NCI-H1417 (cell line): ENCODE measurements at places on chromosomes 3 and 15.

- no peak for DNase-seq
Observed at GRCh38 chr3:133937756-133938601, 42.3 kb upstream of the RAB6B start.

DNA sequence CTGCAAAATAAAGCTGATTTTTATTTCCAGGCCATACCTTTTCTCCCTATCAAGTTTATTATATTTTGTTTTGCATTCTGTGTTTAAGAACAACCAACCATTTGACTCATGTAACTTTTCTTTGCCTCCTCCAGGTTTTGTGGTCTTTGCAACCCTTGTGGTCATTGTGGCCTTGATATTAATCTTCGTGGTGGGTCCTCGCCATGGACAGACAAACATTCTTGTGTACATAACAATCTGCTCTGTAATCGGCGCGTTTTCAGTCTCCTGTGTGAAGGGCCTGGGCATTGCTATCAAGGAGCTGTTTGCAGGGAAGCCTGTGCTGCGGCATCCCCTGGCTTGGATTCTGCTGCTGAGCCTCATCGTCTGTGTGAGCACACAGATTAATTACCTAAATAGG is 27.6 kb downstream of the NIPA2 start:
- no peak for DNase-seq

GRCh38 chr3:38698760-38699159 is 49.3 kb upstream of the SCN5A start:
- no peak for DNase-seq

DNA sequence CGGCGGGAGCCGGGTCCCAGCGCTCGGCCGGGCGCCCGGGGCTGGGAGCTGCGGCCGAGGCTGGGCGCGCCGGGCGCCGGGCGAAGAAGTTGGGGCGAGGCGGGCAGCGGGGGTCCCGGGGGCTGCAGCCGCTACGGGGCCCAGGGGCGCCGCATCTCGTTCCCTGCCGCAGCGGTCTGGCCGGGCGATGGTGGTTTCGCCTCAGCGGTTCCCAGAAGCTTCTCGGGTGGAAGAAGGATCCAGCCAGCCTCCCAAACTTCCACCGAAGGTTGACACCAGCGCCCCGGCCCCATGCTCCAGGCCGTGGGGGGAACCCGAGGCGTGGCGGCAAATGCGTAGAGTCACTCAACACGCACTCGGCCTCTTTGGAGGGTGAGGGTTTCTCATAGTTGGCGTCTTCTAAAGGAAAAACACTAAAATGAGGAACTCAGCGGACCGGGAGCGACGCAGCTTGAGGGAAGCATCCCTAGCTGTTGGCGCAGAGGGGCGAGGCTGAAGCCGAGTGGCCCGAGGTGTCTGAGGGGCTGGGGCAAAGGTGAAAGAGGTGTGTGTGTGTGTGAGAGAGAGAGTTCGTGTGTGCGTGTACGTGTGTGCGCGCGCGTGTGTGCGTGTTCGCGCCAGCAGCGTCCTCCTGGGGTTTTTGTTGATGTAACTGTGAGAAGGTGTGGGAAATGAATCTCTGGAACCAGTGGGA is 940 bp downstream of the BOC start:
- peak; percentile 3 for DNase-seq

DNA sequence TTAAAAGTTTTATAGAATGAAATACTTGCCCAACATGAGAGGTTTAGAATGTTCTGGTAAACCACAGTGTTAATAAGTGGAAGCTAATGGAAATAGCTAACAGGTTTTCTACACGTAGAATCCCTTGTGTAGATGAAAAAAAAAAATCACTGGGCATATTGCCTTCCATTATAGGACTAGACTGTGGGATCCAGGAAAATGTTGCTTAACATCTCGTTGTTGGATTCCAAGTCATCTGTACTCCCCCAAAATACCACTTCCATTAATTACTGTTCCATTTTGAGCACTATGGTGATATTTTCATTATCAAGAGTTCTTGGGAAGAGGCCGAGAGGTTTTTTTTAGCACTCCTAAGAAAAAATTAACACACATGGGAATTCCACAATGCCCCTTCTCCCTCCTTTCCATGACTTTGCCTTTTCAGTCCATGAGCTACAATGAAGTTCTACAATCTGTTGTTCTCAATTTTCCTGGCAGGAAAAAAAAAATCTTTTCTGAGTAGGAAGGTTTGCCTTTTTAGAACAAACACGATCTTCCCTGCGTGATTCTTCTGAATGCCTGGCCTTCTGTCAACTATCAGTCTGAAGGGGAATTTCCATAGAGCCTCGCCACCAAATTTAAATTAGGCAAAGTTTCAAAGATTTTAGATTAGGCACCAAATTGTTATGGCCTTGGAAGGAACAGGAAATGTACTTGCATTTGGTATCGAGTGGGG is 74.4 kb upstream of the CTDSPL start:
- no peak for DNase-seq

- no peak for DNase-seq
Observed at GRCh38 chr3:178480795-178481194, 55.4 kb upstream of the KCNMB2 start.

DNA sequence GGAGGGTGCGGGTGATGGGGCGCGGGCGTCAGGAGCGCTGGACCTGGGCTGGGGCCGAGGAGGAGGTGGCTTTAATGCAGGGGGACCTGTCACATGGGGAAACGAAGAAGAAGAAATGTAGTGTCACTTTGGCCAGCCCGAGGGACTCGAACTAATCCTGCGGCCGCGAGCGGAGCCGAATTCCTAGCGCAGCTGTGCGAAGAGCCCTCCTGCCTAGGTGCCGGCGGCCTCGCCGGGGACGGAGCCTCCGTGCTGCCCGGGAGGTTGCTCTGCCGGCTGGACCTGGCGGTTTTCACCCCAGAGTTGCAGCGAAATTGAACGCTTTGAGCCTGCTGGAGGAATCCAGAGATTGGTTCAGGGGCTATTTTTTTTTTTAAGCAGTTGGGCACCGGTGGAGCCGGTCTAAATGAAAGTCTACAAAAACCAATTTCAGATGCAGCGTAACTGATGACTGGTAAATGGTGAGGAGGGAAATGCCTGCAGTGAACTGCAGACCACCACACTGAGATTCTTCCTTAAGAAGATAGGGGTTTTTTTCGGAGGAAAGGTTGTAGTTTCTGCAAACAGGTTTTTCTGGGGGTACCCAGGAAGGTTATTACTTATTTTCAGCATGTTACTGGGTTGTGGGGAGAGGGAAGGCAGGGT is 662 bp downstream of the TMEM108 start:
- DNase-seq, result peak; percentile 81

GRCh38 chr3:67458896-67459530 is 195.4 kb downstream of the SUCLG2 start:
- no peak for DNase-seq

DNA sequence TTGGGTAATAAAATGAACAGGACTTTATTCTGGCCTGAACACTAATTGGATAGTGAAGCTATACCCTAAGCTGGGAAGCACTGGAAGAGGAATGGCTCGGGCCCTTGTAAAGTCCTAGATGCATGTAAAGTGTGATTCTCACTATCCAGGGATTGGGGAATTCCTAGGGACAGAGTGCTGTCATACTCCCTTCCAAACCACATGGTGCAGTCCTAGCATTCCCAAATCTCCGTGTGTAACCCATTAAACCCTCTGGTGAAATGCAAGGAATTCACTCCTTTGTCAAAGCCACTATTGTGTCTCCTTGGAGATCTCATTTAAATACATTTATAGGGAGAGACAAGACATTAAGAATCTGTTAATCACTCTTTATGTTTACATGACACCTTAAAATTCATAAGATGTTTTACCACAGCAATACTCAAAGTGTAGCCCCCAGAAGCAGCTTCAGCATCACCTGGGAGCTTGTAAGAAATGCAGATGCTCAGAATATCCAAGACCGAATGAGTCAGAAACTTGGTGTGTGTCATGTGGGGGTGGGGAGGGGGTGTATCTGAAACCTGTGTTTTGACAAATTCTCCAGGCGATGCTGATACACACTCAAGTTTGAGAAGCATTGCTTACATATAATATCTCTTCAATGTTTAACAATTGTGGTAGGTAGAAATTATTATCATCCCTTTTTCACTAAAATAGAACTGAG is 121.8 kb upstream of the NPHP3 start:
- DNase-seq, result no peak

DNA sequence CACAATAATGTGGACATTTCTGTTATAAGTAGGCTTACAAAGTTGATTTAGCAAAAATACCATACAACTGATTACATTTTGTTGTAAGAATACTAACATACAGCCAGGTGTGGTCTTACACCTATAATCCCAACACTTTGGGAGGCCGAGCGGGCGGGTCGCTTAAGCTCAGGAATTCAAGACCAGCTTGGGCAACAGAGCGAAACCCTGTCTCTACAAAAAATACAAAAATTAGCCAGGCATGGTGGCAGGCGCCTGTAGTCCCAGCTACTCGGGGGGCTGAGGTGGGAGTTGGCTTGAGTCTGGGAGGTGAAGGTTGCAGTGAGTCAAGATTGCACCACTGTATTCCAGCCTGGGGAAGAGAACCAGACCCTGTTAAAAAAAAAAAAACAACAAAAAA is 67.1 kb downstream of the DLG1 start:
- DNase-seq, result no peak

DNA sequence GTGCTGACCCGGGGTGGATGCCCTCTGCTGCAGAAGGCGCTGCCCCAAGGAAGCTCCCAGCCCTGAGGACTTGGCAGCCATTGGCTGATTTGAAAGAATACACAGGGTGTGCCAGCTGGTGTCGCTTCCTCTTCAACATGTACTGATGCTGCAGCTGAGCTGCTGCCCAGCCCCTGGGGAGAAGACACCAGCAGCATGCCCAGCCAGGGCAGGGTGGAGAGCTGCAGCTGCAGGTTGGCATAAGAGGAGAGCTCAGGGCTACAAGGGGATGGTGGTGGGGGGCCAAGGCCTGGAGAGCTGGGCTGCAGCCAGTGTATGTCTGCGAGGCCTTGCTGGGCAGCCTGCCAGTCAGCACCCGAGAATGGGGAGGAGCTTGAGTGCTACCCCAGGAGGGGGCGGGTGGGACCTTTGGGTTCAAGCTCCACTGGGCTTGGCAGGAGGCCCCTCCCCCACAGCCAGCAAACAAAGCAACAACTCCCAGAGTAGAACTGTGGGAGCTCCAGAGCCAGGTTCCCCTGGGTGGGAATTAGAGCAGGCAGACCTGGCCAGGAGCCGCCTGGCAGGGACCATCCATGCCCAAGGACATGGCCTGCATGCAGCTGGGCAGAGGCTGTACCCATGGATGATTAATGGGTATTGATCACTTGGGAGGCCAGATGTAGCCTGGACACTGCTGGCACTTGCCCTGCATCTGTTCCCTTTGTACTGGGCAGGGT is 9.2 kb upstream of the SEMA4B start:
- DNase-seq, result peak; percentile 98

DNA sequence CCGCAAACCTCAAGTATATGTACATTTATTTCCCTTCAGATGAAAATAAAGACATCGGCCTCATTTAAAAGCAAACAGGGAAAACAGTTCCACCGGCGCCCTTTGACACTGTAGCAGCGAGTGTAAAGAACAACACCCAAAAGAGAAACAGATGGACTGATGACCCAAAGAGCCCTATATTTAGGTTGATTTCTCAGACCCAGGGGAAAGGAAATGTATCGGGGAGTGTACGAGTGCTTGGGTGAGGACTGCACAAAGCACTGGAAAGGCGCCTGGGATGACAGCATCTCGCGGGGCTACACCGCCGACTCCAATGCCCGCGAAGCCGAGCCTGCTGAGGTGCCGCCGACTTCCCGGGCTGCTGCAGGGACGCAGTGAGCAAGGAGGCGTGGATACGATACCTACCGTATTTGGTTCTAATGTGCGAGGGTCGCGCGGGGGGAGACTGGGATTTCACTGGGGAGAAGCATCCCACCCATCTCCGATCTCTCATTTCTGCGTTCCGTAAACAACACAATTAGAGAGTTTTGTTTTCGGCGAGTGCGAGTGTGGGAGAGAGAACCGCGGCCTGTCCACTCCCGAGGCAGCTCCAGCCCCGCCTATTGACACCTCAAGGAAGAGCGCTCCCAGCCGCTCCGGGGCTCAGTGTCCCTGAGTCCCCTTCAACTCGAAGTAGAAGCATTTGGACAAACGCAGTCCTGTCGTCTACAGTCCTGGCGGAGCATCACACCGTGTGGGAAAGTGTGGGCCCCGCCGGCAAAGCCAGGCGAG is 2.0 kb downstream of the MECOM start:
- no peak for DNase-seq

GRCh38 chr15:92033723-92034122 is 180.2 kb downstream of the SLCO3A1 start:
- DNase-seq, result no peak

GRCh38 chr3:36681867-36682266 is 82.5 kb downstream of the DCLK3 start:
- no peak for DNase-seq

DNA sequence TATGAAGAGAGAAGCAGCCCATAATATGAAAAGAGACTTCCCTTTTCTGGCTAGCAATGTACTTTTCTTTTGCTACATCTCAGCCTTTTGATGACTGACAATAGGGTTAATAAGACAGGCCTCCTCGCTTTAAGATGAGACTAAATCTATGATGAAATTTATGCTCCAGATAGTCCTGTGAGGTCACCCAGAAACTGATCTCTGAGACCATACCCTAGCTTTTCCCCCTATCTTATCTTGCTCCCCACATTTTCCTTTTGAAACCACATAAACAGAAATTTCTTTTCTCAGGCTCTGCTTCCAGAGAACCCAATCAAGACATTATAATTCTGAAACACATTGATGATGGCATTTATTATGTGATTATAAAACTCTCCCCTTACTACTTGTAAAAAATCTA is 168.8 kb upstream of the CADM2 start:
- DNase-seq, result no peak

GRCh38 chr15:34802803-34803750 is 7.7 kb upstream of the ACTC1 start:
- DNase-seq, result no peak

GRCh38 chr3:124923833-124924232 is 10.7 kb downstream of the MUC13 start:
- DNase-seq, result no peak

GRCh38 chr3:177037241-177037640 is 160.0 kb downstream of the TBL1XR1 start:
- DNase-seq, result no peak

- DNase-seq, result no peak
Observed at GRCh38 chr3:192010490-192010889, 549.5 kb downstream of the PYDC2 start.

DNA sequence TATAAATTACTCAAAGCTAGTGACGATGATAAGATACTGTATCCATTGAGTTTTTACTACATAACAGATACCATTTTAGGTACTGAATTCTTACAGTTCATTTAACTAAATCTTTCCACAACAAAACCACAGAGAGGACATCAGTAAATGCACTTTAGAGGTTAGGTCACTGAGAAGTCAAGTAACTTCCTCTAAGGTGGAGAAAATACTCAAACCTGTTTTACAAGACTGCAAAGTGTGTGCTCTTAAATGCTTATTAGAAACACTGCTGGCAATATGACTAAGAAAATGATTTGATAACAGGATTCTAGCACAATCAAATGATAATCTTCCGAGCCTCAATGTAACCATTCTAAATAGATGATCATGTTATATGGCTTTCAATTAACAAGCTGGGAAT is 99.4 kb downstream of the UBE3A start:
- no peak for DNase-seq
